ENCODE measurements at places on chromosomes 4 and X.

GRCh38 chr4:169005453-169006099 lies 4.5 kb downstream of the CBR4 start:
- DNase-seq = no peak

DNA sequence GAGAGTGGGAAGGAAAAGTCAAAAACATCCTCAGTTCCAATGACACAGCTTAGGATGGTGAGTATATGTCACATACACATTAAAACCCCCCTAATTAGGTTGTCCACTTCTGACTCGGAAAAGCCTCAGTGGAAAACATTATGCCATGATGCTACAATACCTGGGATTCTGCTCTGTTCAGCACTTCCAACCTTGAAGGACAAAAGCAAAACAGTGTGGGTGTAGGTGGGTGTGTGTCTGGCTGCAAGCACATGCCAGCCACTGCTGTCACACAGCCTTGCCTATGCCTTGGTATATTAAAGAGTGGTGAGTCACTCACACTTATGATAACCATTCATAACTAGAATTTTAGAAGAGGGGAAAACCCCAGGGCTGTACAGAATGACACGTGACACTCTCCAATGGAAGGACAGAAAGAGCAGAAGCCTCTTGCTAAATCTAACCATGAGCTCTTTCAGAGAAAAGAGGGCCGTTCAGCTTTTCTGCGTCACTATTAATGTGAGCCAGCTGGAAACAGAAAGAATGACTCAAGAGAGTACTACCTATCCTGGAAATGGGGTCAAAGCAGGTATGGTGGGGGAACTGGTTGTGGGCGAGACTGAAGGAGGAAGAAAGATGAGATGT lies 159.6 kb downstream of the TET2 start:
- DNase-seq = no peak

DNA sequence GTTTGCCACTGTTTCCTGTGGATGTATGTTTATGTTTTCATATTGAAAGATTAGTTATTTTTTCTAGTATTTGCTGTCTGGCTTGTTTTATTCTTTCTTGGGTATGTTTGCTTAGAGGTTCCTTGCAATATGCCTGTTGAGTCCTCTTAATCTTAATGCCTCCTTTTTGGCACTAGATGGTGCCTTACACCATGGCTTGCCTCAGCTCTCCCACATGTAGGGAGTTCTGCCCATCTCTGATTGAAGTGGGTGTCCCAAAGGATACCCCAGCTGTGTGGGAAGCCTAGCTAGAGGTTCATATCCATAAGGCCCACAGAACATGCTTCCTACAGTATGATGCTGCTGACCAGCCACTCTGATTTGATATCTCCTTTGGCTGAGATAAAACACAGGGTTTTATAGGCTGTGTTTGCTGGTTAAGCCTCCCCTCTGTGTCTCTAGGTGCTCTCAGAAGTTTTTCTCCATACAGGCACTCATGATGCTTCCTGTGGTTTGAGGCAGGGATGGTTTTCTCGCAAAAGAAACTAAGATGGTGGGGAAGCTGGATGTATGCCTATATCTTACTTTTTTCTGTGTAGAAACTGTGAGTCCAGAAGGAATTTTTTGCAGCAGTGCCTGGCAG lies 162.4 kb downstream of the ASB9 start:
- no peak for DNase-seq

GRCh38 chr4:41541687-41542094 lies 3.7 kb downstream of the LIMCH1 start:
- no peak for DNase-seq

GRCh38 chr4:22345678-22346077 lies 170.2 kb downstream of the ADGRA3 start:
- DNase-seq = no peak

DNA sequence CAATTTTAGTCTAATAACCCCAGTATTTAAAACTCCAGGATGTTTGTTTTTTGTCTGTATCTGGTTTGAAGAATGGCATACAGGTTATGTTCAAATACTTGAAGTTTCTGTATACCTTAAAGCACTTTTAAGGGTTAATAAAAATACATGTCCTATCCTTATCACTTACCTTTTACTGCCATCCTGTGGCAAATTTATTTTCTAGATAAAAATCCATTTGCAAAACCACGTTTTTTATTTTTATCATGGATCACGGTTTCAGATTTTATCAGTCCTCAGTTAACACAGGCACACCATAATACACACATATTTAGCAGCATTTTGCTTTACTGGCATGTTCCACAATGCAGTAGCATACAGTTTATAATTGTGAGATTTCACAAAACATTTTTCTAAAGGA lies 113.3 kb upstream of the H2AZ1 start:
- no peak for DNase-seq

DNA sequence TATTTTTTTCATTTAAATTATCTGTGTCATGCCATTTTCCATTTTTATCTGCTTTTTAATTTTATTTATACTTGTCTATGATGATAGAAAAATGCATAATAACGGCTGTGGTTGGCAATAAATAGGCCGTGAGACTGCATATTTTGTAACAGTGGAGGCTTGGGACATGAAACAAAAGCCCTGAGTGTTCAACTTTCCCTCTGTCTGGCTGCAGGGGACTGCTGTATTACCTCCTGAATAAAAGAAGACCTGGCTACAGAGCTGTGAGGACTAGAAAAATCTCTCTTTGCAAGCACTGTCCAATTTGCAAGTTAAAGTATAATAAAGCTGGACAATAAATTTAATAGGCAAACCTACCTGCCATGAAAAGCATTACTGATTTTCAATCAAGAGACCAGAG lies 82.1 kb downstream of the MAGEB10 start:
- no peak for DNase-seq

DNA sequence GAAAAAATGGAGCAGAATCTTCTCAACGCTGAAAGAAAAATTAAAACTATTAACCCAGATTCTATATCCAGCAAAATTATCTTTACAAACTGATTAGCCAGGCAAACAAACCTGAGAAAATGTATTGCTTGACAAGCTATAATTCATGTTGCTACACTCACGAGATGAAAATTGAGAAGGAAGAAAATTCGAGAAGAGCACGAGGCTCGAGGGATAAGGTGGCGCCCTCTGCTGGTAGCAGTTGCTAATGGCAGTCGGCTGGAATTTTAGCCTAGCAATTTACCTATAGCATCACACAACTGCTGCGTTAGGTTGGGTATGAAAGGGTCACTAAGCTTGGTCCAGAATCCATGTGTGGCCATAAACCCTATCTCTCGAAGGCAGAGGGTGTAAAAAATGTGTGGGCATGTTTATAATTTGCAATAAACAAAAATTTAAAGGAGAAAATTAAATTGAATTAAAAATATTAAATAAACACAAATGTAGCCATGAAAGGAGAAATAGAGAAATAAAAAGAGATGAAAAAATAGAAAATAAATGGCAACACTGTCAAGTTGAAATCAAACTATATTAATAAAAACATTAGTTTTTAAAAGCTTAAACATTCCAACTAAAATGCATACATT lies 126.6 kb downstream of the PPP4R3C start:
- no peak for DNase-seq

DNA sequence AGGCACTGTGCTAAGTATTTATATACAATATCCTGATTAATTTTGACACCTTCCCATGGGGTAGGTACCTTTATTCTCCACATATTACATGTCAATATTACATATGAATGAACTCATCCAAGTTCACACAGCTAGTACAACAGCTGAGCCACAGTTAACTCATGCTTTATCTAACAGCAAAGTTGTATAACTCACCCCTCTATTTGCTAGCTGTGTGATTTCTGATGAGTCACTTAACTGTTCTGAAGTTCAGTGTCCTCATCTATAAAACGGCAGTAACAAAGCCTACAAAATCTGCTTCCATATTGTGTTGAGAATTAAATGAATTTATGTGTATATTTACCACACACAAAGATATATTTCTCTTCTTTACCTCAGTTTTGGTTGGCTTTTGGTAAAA lies 48.2 kb upstream of the KDR start:
- no peak for DNase-seq

DNA sequence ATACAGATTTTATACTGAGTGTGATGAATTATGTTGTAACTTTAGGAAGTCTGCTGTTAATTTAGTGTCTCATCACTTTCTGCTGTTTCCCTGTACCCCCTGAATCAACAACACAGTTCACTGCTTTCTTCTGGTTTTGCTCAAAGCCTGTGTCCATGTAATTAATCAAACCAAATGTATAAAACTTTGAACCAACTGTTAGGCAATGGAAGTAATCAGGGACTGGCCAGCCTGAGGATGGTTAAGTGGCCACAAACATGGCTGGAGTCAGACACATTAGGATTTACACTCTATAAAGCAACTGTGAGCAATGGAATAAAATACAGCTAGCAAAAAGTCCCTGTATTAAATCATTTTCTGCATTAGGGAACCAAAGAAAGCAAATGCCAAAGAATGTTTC lies 42.6 kb downstream of the CXCL1 start:
- no peak for DNase-seq

DNA sequence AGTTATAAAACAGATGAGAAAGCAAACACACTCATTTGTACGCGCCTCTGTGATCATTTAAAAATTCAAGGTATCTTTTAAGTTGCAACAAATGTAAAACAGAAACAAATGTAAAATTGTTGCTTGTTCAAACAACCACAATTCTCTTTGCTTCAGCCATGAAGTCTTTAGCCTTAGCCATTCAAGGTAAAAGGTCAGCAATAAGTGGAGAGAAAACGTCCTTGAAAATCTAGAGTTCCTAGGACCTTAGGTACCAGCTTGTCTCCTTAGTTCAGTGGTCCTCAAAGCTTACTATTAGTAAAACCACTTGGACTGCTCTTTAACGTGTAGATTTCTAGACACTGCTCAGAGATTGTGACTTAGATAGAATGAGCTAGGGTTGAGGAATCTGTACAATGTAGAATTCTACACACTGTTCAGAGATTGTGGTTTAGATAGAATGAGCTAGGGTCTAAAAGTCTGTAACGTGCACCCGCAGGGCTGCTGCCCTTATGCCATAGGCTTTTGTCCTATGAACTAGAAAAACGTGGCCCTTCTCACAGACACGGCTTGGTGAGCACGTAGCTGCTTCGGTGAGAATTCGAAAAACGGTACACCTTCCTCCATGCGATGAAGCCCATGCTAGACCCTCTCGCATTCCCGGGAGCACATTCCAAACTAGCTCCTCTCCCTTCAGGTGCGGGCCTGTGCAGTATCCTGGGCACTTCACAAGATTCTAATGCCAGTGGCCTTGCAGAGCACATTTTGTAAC lies 1.7 kb downstream of the PLAC8 start:
- DNase-seq = no peak

- DNase-seq = no peak
These were observed 44.2 kb downstream of the ABHD18 start for GRCh38 chr4:128009428-128009827.

GRCh38 chr4:43380093-43380492 lies 487.6 kb downstream of the GRXCR1 start:
- no peak for DNase-seq

DNA sequence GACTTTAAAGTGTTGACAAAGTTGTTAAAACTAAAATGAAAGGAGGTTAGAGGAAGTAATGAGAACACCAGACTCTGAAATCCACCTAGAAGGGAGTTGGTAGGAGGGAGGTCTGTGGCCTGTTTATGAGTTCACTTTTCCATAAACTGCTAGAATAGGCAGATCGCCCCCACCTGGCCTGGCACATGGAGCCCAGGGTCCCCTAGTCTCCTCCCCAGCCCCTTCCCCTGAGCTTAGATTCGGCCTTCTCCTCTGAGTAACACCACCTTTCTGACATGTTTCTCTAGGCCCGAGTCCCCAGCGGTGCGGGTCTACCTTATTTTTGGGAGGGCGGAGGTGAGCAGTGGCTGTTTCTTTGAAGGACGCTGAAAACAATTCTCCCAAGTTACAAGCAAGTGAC lies 54.5 kb upstream of the FAT1 start:
- DNase-seq = no peak

- DNase-seq = peak; percentile 48
These were observed at the start of gene CHIC1 for GRCh38 chrX:73562984-73563737. TSS of gene CHIC1 (plus strand) at chrX:73563197. CDS start at chrX:73563285, 88 bp downstream.

DNA sequence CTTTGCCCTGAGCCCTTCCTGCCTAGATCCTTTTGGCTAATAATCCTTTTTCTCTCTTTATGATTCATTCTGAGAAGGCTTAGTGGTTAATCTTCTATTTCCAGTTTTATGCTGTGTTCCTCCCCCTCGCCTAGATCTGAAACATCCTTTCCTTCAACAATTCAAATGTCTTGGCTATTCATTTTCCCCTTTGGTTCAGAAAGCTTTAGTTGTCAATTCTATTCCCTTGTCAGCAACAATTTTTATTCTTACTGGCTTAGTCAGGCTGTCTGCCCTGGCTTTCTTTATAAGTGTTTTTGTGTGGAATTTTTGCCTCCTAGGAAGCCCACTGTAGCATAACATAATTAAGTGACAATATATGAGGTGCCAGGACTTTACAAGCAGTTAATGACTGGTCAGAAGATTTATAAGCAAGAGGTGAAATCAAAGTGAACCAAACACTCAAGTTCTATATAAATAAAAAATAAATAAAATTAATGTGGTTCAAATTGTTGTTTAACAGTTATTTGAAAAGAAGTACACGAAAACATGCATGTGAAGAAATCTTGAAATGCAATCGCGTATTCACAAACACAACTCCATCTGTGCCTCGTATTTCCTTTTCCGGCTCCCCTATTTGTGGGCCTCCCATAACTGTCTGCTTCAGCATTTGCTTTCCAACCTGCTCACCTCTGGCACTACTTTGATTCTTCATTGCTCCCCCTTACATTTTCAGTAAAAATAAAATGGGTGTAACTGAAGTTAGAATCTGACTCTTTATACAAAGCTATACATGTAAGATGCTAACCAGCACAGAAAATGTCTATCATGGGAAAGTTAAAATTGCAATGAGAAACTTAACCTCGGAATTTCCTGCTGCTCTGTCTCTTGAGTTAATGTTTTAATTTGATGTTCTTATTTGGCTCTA lies 235.4 kb downstream of the SPRY1 start:
- DNase-seq = no peak

DNA sequence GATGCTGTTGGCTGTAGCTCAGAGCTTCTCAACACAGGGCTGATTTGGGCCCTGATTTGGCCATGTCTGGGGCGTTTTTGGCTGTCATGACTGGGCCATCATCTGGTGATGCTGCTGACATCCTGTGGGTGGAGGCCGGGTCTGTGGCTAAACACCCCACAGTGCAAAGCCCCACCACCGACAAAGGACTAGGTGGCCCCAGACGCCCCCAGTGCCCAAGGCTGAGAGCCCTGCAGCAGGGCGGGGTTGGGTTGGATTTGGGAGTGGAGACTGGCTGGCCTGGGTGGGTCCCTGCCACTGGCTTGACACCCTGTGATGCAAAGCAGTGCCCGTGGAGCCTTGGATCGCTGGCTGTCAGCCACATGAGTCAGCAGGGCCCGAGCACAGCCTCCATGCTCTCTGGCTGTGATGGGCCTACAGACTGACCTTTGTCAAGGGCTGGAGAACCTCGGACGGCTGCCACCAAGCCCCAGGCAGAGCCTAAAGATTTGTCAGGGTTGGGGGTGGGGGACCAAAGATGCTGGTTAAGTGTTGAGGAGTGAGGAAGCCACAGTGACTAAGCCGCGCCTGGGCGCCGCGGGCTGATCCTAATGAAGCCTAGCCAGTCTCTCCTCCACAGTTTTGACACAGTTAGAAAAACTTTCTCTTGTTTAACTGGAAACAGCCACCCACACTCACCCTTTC lies 28.3 kb downstream of the CYTL1 start:
- DNase-seq = no peak
